ENCODE measurements at places on chromosomes 12 and 14.

DNA sequence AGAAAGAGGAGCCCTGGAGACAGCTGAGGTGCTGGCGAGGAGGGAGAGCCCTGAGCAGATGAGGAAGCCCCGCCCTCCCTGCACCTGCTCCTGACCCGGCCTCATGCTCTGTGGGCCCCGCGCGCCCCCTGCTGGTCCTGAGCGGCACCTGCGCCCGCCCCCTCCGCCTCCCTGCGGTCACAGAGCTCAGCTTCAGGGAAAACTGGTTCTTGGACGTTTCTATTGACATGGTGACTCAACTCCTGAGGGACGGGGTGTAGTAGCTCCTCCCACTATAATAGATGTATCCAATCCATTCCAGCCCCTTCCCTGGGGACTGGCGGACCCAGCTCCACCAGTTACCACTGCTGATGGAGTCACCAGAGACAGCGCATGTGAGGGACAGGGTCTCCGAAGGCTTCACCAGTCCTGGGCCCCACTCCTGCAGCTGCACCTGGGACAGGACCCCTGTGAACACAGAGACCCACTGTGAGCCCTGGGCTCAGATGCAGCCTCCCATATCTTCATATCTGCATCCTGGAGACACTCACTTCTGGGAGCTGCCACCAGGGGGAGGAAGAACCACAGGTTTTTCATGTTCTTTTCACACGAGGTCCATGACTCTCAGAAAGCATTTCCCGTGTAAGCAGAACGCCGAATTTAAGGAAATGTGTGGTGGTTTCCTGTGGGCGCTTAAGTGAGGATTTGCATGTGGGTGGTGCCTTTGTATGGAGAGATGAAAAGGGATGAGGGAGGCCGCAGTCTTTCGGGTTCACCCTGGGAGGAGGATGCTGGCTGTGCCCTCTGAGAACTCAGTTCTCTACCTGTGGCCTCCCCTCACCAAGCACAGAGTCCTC, 1346.4 kb downstream of the TMEM121 start:
- no peak for DNase-seq

DNA sequence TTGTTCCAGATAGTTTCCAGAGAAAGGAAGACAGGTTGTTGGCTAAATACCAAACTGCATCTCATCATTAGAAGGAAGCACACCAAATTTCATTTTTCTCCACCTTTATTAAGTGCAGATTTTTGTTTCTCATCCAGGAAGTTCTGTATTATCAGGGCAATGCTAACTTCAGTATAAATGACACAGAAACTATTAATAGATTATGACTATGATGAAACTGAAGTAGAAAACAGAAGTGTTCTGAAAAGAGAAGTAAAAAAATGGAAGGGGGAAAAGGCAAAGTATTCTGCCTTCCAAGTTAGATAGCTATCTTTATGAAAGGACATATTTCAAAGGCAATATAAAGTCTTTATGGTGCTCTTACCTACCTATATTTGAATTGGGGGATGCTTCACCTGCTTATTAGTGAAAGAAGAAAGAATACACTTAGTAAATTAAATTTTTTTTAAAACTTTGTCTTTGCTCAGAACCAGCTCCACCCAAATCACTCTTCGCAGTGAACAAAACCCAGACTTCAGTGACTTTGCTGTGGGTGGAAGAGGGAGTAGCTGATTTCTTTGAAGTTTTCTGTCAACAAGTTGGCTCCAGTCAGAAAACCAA, 223.9 kb downstream of the PTPRO start:
- no peak for DNase-seq

- peak; percentile 86 for DNase-seq
Measured at GRCh38 chr12:90959538-90960139, 4.7 kb upstream of the CCER1 start.

- DNase-seq = no peak
Measured at GRCh38 chr12:108309674-108310312, 29.3 kb downstream of the CMKLR1 start.

DNA sequence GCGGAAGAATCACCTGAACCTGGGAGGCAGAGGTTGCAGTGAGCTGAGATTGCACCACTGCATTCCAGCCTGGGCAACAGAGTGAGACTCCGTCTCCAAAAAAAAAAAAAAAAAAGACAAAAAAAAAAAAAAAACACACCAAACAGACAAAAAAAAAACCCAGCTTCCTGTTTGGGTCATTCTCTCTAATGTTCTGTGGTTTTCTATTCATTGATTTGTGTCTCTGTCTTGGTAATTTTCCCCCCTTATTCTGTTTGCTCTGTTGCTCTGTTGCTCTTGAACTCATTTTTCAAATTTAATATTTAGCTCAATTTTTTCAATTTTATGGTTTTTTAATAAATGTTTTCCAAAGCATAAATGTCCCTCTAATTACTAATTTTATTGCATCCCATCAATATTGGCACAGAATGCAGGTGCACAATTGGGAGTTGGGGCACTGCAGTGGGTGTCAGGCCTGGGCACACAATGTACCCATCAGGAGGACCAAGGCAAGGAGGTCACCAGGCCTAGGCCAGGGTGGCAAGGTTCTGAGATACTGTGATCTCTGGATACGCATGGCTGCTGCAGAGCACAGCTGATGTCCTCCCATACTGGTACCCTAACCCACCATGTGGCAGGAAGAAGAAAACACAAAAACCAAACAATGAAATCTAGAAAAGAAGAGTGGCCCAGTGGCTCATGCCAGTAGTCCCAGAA, 8.0 kb upstream of the GNPTAB start:
- no peak for DNase-seq

DNA sequence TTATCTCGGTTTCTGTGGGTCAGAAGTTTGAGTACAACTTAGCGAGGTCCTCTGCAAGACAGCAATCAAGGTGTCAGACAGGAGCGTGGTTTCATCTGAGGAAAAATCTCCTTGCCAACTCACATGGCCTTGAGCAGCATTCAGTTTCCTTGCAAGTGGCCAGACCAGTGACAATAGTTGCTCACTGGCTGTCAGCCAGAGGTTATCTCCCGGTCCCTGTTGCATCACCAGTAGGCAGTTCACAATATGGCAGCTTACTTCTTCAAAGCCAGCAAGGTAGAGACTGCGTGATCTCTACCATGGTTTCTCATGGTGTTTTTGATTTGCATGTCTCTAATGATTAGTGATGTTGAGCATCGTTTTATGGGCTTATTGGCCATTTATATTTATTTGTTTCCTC, 143.8 kb upstream of the DAAM1 start:
- DNase-seq = no peak

GRCh38 chr14:28707814-28708213, 58.8 kb upstream of the FOXG1 start:
- no peak for DNase-seq

- DNase-seq = no peak
Measured at GRCh38 chr12:16335838-16336237, 11.6 kb upstream of the MGST1 start.

DNA sequence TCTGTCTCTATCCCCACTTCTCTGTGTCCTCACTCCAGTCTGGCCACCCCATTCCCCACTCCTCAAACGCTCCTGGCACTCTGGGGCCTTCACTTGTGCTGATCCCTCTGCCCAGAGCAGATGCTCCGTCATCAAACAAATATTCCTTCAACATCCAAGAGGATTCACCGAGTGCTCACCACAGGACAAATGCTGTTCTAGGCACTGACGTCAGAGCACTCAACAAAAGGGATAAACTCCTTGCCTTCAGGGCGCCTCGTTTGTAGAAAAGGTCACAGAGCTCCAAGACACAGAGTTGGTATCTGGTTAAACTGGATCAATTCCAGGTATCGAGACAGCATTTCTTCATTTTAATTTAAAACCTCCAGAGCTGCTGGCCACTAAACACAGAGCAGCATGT, 35.3 kb downstream of the PSMC1 start:
- DNase-seq = no peak

GRCh38 chr12:50477241-50477832, 27.4 kb upstream of the DIP2B start:
- no peak for DNase-seq

- DNase-seq = peak; percentile 55
Measured at GRCh38 chr14:70052990-70053389, 135.8 kb downstream of the SLC8A3 start.

GRCh38 chr14:61080591-61081010, 99.6 kb downstream of the SLC38A6 start:
- DNase-seq = no peak
